ENCODE measurements at places on chromosomes 11 and 22. TPM values are rescaled to one million over a fixed set of nuclear protein-coding genes. Genes with fewer than 3 reads are reported as not detected.
A peak's percentile ranks its signal among the peaks of the same experiment; 100 is the strongest.

PACS1 gene
- 41.1 TPM for total RNA-seq

OR51B5 gene
- not detected for total RNA-seq

MPPED2 gene
- 1.8 TPM for total RNA-seq

TNNI2 gene
- 10.7 TPM for total RNA-seq

PANX3 gene
- not detected for total RNA-seq

NRGN gene
- 0.84 TPM for total RNA-seq

OR4X1 gene
- not detected for total RNA-seq

OR52I1 gene
- not detected for total RNA-seq

WDR74 gene
- 93.8 TPM for total RNA-seq

GRCh38 chr11:101497291-101497690 lies 86.5 kb downstream of the TRPC6 start:
- no peak for DNase-seq

DNA sequence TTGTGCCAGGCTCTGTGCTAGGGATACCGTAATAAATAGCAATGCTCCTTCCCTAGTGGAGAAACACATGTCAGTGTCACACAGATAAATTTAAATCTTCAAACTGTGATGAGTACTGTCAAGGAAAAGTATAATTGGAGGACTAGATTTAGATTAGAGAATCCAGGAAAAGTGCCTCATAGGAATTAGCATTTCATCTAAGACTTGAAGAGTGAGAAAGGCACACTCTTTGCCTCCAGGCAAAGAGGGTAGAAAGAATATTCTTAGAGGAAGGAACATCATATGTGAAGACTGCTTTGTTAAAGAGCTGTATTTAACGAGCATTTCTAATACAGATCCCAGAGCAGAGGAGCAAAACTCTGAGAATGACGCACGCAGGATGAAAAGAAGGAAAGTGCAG lies 30.9 kb downstream of the ART5 start:
- no peak for DNase-seq

DNA sequence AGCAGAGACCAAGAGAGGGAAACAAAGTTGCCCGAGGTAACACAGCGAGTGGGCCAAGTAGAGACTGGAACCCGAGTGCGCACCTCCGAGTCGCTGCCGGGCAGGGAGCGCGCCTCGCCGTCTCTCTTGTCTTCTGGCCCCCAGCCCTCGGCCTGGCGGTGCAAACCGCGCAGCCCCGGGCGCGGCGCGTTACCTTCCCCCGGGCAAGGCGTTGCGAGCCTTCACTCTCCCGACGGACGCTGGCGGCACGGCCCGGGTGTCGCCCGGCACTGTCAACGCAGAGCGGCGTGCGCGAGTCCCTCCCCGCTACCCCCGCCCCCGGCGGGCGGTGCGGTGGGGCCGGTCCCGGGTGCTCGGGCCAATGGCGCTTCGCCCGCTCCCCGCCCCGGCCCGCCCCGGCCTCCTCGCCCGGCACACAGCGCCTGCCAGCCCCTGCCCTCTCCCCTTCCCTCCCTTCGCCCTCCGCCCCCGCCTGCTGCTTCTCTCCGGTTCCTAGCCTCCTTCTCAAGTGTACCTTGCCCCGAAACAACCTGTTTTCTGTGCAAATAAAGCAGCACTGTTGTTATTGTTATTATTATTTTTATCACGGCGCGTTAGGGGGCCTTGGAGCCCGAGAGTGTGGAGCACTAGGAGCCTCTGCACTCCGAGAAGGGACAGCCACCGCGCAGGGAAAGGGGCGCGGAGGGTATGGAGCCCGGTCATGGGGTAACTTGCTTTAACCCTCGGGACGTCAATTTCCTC lies at the start of gene SYTL2:
Gene SYTL2, minus strand, starts transcription at position 271 of the 741 bp plus-strand sequence. CDS start 53,416 bp downstream, outside the sequence.
- peak; percentile 89 for DNase-seq

DNA sequence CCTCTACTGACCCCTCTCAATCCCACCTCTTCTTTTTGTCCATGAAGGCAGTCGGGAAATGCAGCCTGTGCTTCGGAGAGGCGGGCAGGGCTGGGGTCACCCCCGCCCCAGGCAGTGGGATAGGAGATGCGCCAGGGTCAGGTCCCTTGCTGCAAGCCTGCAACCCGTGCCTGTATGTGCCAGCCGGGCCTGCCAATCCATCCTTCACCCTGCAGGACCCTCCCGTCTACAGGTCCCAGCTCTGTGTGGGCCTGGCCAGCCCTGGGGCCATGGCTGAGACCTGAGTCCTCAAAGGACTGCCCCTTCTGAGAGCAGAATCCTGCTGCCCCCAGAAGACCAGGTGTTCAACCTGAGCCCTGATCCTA lies 10.9 kb downstream of the ASCL2 start:
- DNase-seq, result no peak

DNA sequence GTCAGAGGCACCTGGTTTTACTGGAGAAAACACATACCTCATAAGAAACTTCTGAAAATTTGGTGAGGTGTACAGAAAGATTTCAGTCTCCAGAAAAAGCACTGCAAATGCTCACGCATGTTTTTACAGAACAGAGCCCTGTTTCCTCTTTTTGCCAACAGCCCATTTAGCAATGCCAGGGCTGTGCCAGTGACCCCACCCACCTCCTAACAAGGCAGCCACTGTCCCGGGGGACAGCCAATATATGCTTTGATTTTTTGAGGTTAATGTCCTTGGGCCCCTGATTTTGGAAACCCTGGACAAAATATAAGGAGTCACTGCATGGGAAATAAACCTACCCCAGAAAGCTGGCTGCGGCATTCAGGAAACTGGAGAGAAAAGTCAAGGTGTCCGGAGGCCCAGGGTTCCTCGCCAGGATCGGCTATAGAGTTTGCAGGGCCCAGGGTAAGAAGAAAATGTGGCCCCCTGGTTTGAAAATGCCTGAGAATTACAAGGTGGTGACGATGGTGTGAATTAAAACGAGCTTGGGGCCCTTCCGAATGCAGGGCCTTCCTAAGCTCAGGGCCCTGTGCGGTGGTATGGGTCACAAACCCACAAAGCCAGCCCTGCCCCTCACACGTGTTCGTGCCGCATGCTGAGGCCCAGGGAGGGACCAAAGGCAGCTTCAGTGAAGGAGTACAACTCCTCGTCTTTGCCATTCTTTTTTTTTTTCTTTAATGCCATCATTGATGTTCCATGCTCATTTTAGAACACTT lies 71.1 kb upstream of the WNT7B start:
- peak; percentile 92 for DNase-seq

- no peak for DNase-seq
These were observed 37.2 kb downstream of the CKAP5 start for GRCh38 chr11:46808799-46809431.

GRCh38 chr11:126059238-126059781 lies 3.4 kb downstream of the CDON start:
- no peak for DNase-seq

DNA sequence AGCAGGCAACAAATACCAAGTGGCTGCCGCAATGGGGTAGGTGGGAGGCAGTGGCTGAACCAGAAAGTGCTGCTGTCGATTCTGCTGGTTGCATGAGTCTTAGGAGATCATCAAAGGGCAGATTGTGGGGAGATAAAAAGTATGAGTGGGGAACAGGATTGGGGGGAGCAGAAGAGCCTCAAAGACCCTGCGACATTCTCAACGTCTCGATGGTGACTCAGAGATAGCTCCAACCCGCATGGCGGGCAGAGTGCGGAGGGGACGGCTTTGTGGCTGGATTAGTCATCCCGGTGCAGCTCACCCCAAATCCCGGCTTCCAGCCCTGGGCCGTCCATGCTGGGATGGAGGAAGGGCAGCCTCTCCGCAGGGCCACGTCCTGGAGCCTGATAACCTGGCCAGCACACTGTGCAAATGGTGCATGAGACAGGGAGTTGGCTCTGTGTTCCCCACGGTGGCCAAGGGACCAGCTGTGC lies 11.6 kb upstream of the RTN4R start:
- no peak for DNase-seq

- no peak for DNase-seq
These were observed 54.6 kb downstream of the MCM5 start for GRCh38 chr22:35454416-35455054.

- DNase-seq, result no peak
These were observed 50.5 kb upstream of the LRRC55 start for GRCh38 chr11:57131080-57131790.

DNA sequence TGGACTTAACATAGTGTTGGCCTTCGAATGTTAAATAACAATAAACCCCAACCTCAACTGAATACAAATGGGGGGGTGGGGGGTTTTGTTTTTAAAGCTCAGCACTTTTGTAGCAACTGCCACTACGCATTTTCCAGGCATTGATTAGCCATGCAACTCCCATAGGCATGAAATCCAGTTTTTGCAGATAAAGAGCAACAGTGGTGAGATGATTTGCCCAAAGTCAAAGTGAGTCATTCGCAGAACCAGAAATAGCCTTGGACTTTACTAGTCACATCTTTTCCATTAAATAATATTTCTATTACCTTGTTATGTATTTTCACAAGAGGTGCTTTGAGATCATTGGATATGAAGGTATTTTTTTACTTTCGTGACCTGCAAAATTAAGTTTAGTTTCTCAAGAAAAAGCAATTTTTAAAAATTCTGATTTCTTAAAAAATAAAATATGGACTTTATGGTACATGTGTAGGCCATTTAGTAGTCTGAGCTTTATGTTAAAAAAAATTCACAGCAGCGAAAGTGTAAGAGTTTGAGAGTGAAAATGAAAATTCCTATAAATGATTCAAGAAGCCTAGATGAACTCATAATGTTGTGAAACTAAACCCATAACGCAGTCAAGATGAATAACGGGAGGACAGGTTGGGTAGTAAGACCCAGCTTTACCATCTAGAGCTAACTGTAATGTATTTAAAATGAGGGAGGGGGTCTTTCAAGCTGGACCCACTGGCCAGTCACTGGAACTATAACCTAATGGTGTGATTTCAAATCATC lies 1.9 kb upstream of the PHF21A start:
- no peak for DNase-seq

DNA sequence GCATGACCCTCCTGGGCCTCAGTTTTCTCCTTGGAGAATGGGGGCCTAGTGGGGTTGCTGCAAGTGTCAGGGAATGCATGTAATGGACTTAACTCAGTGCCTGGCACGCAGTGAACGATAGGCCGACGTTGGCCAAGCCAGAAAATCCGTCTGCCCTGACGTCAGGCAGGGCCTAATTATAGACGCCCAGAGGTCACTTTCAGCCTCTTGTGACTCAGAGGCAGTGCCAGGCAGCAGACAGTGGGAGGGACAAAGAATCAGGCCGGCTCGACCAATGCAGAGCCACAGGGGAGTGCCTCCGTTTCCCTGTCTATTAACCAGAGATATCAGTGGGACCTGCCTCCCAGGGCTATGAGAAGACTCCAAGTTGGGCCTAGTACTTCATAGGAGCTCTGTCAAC lies 115.0 kb downstream of the MN1 start:
- no peak for DNase-seq

DNA sequence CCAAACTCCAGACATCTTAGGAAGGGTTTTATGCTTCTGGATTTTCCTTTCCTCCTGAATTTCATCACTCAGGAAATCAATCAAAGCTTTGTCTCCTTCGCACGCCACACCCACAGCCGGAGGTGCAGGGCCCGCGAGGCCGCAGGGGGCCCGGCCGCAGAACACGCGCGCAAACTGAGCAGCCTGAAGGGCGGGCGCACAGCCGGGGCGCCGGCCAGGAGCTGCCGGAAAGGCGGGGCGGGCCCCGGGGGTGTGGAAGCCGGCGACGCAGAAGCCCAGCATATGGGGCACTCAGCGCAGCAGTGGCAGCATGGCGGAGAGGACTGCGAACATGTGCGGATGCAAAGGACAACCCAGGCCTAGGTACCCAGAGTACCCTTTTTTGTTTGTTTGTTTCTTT lies 33.1 kb upstream of the SPTBN2 start:
- DNase-seq, result no peak

- no peak for DNase-seq
These were observed 151.7 kb downstream of the ATXN10 start for GRCh38 chr22:45823336-45823735.
